ENCODE measurements at places on chromosomes 16 and 17.
A peak's percentile ranks its signal among the peaks of the same experiment; 100 is the strongest.

DNA sequence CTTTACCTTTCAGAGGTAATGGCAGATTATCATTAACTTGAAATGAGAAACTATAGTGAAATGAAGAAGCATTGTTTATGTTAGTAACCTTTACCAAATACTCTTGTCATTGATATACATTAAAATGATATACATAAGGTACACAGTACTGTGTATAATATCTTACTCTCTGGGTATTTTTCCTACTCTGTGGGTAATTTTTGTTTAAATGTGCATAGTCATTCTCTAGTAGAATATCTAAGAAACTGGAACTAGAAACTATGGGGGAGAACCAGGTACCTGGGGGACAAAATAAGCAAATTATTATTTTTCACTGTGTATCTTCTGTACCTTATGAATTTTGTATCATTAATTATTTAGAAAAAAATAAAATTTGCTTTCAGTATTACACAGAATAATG lies 20.6 kb upstream of the PHAF1 start:
- no peak for DNase-seq

- DNase-seq = no peak
These were observed 4.2 kb downstream of the NR1D1 start for GRCh38 chr17:40095944-40096791.

DNA sequence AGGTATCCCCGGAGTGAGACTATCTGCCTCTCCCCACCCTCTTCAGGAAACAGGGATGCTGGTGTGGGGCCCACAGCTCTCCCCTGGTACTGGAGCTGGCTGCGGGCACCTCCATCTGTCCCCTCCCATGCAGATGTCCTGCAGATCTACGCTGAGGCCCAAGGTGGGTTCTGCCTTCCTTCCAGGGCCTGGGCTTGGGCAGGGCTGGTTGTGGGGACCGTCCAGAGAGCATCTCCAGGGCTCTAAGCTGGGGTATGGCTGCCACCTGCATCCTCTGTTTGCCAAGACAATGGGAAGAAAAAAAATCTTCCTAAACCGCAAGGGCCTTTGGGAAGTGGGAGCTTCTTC lies 12.9 kb downstream of the ZNF213 start:
- no peak for DNase-seq

- DNase-seq = no peak
These were observed 14.7 kb upstream of the SEZ6 start for GRCh38 chr17:29020576-29020975.

- DNase-seq = no peak
These were observed 84.4 kb upstream of the GPRC5B start for GRCh38 chr16:19968891-19969683.

GRCh38 chr17:6069539-6070429 lies at the start of gene WSCD1:
Gene WSCD1 (plus strand): TSS chr17:6070379. CDS start chr17:6080659, 10,280 bp downstream.
- peak; percentile 57 for DNase-seq

DNA sequence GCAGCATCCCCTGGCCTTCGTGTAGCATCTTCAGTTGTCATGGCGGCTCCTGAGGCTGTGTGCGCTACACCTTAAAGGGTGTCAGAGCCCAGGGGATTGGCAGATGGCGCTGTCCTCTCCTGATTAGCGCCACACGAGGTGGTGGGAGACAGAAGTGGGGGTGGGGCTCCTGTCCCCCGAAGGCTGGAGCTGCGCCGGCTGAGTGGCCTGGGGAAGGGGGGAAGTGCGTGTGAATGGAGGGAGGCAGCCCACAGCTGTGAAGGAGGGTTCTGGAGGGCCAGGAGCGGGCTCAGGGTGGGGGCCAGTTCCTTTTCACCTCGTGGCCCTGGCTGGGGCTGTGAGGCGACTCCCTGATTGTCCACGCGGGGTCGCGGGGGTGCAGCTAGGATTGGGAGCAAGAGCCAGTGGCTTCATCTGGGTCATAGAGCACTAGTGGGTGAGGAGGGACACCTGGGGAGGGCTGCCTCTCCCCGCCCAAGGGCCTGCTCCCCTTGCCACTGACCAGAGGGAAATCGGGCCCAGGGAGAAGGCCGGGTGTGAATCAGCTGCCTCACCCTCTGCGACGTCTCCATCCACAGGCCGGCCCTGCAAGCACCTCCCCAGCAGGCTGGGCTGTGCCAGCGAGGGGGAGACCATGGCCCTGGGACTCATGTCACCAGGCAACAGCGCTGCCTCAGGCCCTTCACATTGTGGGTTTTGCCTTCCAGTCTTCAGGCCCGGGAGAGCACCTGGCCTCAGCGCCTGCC lies 14.1 kb downstream of the BAHCC1 start:
- no peak for DNase-seq

DNA sequence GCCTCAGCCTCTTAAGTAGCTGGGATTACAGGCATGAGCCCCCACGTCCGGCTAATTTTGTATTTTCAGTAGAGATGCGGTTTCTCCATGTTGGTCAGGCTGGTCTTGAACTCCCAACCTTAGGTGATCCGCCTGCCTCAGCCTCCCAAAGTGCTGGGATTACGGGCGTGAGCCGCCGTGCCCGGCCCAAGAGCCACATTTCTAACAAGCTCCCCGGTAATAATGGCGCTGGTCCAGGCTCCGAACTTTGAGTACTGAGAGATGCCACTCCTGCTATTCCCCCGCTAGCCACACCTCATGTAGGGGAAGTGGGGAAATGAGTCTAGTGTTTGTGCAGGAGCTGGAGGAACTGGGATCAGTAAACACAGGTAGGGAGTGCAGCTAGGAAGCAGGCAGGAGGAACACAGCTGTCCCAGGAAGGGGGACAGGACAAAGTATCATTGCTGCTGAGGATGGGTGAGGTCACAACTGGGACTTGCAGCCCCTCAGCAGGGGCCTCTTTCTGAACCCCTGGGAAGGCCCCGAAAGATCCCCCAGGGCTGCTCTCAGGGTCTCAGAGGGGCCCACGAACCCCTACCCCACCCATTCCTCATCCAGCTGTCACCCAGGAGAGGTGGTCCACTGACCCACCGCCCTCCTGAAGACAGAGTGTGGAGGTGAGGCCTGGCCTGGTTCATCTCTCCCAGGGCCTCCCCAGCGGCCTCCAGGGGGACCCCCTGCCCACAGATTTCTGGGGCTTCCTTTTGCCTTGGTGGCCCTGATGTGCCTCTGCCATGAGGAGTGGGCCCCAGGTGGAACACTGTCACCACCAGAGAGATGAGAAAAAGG lies 3.7 kb upstream of the KREMEN2 start:
- no peak for DNase-seq

DNA sequence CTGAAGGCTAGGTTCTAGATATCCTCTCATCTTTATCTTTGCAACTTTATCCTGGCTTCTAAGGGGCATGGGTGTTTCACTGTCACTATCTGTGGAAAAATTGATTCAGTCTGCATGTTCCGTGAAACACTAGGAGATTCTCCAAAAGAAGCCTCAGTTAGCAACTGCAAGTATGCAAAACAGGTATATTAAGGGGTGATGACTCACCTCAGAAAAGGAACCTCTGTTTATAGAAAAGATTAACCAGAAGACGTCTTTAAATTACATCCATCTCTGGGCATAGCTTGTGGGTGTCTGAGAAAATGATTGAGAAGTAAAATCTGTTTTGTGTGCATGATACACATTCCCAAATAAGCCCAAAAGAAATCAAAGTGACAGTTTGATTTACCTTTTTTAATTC lies 353.8 kb upstream of the HSBP1 start:
- DNase-seq = no peak

DNA sequence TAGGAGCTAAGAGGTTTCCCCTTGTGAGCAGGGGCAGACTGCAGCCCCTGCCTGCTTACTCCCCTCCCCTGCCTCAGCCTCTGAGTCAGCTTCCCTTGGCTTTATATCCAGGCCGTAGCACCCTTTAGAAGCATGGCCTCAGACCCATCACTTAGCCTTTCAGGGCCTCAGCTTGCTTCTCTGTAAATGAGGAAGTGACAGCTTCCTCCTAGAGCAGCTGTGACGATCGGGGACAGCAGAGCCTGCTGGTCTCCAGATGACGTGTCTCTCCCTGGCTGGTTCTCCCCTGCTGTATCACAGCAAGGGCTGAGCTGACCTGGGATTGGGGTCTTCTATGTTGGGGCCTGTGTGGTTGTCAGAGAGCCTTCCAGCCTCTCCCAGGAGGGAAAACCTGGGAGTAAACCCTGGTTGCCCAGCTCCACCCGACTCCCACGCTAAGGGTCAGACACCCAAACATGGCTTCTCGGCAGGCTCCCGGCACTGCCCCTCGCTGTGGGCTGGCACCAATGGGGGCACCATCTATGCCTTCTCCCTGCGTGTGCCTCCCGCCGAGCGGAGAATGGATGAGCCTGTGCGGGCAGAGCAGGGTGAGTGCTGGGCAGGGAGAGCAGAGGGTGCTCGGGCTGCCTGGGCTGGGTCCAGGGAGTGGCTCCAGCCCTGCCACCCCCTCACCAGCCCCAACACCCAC lies 16.3 kb upstream of the MYO15B start:
- no peak for DNase-seq

DNA sequence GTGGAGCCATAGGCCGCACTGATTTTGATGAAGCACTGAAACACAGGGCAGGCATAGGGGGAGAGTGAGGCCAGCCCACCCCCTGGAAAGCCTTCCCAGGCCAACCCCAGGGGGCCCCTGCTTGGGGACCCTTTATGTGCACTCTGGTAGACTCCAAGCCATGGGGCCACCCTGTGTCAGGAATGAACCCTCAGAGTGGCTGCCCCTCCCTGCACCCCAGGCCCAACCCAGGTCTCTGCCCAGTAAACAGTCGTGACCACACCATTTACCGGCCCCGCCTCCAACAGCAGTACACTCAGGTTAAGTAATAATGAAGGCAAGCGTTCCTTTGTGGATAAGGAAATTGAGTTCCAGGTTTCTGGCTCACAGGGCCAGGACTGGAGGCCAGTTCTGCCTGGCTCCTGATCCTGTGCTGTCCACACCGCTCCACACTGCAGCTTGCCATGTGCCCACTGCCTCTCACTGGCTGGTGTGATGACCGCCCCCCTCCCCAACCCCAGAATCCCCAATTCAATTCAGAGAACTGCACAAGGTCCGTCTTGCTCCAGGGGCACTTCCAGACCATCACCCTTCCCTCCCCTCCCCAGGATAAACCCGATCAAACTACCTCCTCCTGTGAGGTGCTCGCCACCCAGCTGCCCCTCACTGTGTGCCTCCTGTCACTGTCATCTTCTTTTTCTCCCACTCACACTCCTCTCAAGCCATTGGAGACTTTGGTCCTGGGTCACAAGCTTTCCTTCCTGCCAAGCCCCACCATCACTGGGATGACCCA lies 13.6 kb downstream of the PIMREG start:
- DNase-seq = no peak

- DNase-seq = no peak
These were observed 609 bp upstream of the FXR2 start for GRCh38 chr17:7615265-7615747.

DNA sequence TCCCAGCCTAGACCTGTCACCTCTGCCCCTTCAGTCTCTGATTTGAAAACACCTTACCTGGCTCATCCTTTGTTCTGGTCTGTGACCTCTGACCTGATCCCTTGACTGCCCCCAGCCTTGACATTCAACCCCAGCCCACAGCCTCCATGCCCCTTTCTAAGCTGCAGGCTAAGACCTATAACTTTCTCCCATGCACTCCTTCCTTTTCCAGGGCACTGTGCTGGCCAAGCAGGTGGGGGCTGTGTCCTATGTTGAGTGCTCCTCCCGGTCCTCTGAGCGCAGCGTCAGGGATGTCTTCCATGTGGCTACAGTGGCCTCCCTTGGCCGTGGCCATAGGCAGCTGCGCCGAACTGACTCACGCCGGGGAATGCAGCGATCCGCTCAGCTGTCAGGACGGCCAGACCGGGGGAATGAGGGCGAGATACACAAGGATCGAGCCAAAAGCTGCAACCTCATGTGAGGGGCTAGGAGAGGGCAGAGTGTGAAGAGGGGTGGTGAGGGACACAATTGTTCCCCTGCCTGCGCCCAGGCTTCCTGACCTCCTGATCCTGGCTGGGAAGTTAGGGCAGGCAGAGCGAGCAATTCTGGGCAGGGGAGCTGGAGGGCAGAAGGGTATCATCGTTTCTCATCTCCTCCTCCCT lies 3.3 kb downstream of the RND2 start:
- DNase-seq = no peak

GRCh38 chr16:55641430-55642056 lies 14.2 kb upstream of the SLC6A2 start:
- no peak for DNase-seq

- peak; percentile 76 for DNase-seq
These were observed 265.5 kb downstream of the PARN start for GRCh38 chr16:14364386-14365199.

- DNase-seq = no peak
These were observed 211.2 kb downstream of the RPTOR start for GRCh38 chr17:80755650-80756405.

GRCh38 chr17:30395398-30396022 lies 16.8 kb downstream of the CPD start:
- DNase-seq = no peak

- DNase-seq = no peak
These were observed 11.7 kb downstream of the CMTM3 start for GRCh38 chr16:66616169-66616568.

DNA sequence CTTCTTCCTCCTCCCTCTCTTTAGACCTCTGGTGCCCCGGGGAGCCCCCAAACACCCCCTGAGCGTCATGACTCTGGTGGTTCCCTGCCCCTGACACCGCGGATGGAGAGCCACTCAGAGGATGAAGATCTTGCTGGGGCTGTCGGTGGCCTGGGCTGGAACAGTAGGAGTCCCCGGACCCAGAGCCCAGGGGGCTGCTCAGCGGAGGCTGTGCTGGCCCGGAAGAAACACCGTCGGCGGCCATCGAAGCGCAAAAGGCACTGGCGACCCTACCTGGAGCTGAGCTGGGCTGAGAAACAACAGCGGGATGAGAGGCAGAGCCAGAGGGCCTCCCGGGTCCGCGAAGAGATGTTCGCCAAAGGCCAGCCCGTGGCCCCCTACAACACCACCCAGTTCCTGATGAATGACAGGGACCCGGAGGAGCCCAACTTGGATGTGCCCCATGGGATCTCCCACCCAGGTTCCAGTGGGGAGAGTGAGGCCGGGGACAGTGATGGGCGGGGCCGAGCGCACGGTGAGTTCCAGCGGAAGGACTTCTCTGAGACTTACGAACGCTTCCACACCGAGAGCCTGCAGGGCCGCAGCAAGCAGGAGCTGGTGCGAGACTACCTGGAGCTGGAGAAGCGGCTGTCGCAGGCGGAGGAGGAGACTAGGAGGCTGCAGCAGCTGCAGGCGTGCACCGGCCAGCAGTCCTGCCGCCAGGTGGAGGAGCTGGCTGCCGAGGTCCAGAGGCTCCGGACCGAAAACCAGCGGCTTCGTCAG lies 7.5 kb downstream of the HEXIM2 start:
- no peak for DNase-seq

GRCh38 chr16:67996666-67997065 lies 2.6 kb downstream of the DPEP2 start:
- no peak for DNase-seq

Data from T47D (cell line).